ENCODE measurements at places on chromosomes 7 and 10.

DNA sequence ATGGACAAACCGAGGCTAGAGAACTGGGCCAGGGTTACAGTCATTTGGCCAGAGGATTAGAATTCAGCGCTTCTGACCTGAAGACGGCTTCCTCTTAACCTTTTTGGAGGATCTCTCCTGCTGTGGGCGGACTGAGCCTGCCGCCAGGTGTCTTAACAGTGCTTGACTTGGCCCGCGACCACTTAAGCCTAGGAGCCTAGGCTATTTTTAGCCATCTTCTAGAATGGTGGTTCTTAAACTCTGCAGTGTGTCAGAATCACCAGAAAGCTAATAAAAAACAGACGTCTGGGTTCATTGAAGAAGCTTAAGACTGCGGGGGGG is 722 bp downstream of the MDH2 start:
- DNase-seq = no peak

- no peak for DNase-seq
These were observed 103.9 kb upstream of the TNS3 start for GRCh38 chr7:47685712-47686376.

DNA sequence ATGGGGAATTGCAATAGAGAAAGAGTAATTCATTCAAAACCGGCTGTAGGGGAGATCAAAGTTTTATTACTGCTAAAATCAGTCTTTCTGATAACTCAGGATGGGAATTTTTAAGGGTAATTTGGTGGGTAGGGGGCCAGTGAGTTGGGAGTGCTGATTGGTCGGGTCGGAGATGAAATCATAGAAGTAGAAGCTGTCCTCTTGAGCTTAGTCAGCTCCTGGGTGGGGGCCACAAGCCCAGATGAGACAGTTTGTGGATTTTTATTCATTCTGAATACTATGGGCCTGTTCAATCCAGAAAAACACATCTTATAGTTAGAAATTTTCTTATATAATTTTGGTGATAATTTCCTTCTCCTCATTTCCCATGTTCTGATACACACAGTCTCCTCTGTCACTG is 25.4 kb downstream of the CALD1 start:
- no peak for DNase-seq

DNA sequence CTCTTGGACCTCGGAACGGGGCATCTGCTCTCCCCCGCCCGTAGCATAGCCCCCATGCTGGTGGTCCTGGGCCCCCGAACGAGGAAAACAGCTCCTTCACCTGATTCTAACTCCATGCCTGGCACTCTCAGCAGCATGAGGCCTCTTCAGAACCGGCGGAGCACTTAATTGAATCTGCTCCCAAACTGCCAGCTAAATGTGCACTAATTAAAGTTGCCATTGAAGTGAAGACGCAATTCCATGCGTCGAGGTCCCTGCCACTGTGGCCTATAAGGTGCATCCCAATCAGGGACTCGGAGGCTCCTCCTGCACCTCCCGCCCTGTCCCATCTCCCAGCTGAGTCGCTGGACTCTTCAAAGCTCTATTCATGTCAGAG is 41.3 kb upstream of the ADGRA1 start:
- DNase-seq = no peak

DNA sequence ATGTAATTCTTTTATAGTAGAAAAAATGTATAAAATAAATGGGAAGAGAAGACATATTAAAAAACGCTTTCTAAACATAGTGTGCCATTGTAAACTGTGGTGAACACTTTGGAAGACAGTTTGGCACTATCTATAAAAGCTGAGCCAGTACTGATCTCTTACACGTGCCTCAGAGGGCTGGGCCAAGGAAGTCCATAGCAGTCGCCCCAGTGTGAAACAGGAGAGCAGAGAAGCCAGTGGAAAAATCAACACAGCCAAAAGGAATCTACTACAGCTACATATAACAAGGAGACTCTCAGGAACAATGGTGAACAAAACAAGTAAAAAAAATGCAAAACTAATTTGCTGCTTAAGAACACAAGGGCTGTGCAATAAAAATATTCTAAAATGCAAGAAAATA is 20.6 kb downstream of the SEPHS1 start:
- no peak for DNase-seq

DNA sequence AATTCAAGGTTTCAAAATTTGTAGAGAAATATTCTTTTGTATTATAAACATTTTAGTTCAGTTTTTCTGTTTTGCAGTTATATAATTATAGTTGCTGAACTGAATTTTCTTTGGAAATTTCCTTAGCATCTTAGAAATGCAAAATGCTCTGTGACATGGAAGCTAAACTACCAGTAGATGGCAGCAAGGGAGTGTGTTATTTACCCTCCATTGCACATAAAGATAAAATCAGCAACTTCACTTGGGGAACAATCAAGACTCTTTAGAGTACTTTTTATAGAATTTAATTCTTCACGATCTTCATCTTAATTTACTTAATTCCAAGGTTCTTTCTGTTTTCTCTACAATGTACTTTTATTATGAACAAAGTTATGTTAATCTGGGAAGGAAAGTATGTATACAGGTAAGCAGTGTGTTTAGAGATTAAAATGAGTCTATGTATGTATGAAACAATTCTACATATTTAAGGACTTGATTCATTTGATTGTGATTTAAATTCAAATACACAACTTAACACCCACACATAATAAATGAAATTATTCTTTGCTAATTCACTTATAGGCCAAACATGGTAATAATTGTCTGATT is 404.2 kb downstream of the THSD7A start:
- DNase-seq = peak; percentile 23

- no peak for DNase-seq
These were observed 6.1 kb upstream of the COA1 start for GRCh38 chr7:43735403-43735801.

DNA sequence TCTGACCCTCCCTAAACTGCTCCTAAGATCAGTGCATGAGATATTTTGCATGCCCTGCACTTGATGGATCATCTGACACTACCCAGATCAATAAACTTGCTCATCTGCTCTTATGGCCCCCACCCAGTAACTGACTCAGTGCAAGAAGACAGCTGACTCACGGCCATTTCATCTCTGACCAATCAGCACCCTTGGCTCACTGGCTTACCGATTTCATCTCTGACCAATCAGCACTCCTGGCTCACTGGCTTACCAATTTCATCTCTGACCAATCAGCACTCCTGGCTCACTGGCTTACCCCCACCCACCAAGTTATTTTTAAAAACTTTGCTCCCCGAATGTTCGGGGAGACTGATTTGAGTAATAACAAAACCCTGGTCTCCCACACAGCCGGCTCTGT is 37.2 kb upstream of the OPTN start:
- no peak for DNase-seq

DNA sequence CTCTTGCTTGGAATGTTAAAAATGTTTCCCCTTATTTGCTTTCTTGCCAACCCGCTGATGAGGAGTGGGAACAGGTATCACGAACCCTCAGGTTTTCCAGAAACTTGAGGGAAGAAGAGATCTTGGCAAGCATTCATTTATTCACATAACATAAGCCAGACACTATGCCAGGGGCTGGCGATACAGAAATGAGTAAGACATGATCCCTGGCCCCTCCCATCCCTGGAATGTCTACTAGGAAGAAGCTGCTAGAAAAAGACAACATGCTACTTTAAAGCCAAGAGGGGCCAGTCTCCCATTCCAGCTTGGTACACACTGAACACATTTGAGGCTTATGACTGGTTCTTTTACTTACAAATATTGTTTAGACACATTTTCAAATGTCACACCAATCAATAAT is 26.4 kb downstream of the SLC35B4 start:
- DNase-seq = no peak

DNA sequence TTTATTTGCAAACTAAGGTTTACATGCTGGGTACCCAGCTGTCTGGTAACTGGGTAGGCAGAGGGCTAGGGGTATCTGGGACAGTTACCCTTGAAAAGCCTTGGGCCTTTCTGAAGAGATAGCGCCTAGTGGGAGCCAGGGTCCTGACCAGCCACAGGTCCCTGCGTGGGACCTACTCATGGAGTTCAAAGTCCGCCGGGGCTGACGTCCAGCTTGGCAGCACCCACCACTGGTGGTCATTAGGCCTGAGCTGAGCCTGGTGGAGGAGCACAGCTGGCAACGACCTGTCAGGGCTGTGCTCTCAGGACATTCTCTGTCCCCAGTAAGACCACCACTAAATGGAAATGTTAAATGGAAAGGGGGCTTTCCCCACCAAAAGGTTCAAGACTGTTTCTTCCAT is 20.0 kb downstream of the GUSB start:
- no peak for DNase-seq

DNA sequence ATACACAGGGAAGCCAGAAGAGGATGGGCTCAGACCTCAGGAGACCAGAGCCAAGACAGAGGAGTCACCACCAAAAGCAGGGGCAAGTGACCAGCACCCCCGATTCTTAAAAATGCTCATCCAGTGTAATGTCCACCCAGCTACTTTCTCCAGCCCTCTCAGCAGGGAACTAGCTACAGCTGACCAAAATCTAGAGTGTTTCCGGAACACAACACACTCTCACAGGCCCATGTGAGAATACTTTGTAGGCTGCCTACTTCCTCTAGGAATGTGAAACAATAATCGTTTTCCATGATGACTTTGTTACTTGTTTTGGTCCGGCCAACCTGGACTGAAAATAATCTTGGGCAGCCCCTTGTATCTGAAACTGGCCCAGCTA is 14.5 kb downstream of the PSAP start:
- no peak for DNase-seq

DNA sequence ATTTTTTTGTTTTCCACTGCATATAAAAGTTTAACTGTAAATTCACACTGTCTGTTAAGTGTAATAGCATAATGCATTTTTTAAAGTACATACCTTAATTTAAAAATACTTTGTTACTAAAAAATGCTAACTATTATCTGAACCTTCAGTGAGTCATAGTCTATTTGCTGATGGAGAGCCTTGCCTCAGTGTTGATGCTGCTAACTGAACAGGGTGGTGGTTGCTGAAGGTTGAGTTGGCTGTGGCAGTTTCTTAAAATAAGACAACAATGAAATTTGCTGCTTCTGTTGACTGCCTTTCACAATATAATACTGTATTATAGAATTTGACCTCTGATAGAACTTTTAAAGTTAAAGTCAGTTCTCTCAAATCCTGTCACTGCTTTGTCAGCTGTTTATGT is 72.3 kb upstream of the GATAD1 start:
- no peak for DNase-seq

GRCh38 chr7:8197994-8198698 is 63.8 kb downstream of the ICA1 start:
- no peak for DNase-seq

DNA sequence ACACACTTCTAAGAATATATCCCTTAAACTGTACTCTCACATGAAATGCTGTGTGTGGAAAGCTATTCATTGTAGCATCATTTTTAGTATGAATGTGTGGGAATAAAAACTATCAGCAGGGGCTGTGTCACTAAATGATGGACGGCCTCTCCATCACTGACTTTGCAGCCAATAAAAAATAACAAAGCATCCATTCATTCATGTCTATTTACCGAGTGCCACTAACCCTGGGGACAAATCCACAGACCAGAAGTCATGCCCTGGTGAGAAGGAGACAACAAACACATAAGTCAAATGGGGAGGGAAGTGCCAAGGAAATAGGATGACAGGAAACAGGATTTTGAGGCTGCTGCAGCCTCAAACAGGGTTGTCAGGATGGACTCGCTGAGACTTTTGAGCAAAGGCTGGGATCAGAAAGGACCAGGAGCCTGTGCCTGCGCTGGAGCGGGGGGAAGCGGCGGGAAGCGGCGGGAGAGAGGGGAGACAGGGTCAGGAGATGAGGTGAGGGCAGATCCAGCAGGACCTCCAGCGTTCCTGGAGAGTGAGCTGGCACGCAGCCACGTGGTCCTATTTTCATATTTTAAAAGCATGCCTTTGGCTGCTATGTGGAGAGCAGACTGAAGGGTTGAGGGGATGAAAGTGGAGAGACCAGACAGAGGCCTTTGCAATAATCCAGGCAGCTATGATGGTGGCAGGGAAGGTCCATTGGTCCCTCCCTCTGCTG is 2.2 kb upstream of the NOM1 start:
- no peak for DNase-seq

- no peak for DNase-seq
These were observed 43.8 kb upstream of the ACSL5 start for GRCh38 chr10:112330162-112330561.

DNA sequence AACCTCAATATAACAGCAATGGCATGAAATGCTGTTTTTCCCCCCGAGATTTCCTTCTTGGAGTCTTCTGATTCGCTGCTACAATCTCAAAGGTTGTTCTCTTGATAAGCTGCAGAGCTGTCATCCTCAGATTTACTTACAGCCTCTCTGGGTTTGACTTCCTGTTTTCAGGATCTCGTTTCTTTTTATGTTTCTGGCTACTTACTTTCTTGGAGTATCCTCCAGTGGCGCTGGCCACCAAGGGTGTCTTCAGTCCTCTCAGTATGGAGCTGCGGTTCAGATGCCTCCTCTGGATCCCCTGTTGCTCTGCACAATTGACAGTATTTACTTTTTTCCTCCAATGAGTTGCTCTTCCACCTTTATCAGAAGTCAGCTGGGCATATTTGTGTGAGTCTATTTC is 152.0 kb upstream of the TMEM72 start:
- DNase-seq = no peak

GRCh38 chr10:52785418-52785817 is 12.8 kb upstream of the MBL2 start:
- no peak for DNase-seq
